Stimulated activated CD4-positive, alpha-beta T cell treated with anti-CD3 and anti-CD28 coated beads, Interleukin-4, amount 100 ng/mL, for 4 hours (primary cell): ENCODE measurements at places on chromosomes 2 and 18.

GRCh38 chr2:134610871-134611270 is 107.9 kb downstream of the TMEM163 start:
- no peak for DNase-seq

DNA sequence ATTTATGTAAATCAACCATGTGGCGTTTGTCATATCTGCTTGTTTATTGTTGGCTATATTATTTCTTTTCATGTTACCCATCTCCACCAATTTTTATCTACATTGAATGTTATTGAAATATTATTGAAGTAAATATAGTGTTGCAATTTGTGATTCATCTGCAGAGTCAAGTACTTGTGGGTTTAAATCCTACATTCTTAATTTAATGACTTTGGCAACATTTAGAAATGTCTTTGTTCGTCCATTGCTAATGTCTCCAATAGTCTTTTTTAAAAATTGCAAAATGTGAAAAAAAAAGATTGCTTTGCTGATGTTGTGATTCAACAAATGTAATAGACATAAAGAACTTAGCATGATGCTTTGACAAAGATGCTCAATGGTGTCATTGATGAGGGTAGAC is 1572.8 kb upstream of the PIK3C3 start:
- DNase-seq = no peak

DNA sequence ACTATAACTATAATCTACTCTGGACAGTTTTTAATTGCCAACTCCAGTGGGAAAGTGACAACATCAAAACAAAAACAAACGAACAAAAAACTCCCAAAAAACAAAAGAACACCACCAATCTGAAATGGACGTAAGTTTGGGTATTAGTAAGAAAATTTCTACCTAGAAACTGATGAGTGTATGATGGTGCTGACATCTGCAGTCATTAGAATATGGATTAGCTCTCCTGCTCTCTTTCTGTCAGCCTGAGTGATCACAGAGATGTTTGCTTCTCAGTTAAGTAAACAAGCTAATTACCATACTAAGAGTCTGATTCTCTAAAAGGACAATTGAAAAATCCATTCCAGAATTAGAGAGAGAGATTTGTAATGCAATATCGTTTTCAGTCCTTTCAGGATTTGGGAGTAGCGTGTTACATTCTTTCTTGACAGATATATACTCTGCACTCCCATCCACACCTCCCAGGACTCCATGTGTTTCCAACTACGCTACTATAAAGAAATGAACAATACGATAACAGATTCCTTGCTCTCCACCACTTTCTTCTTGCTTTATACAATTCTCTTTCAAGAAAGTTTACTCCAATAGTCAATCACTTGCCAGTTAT is 1347.4 kb upstream of the PIK3C3 start:
- DNase-seq = no peak

GRCh38 chr2:110678457-110679336 is 834 bp upstream of the BUB1 start:
- DNase-seq = peak; percentile 6
